NCI-H446 treated with DMSO at 0.1 percent for 48 hours (cell line): ENCODE measurements at places on chromosomes 3 and 15.

DNA sequence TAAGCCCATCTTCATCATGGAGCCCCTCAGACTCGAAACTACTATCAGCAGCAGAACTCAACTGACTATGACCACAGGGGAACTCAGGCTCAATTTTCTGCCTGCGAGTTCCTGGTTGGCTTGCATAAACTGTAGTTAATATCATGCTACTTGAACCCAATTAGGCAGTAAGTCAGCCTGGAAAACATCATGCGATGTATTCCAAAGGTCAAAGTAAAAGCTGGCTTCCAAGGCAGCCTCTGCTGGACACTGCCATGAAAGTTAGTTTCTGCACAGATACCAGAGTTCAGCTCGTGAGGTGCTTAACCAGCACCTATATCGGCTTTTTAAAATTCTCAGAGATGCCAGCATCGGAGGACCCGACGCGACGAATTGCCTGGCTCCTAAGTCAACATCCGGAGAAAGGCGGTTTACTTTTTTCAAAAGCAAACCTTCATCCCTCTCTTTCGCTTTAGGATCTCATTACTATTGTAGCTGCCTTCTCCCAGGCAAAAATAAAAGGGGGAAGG is 3.8 kb downstream of the ANP32A start:
- DNase-seq: no peak

GRCh38 chr3:146970236-146970635 is 365.1 kb upstream of the PLSCR5 start:
- no peak for DNase-seq

- no peak for DNase-seq
Observed at GRCh38 chr15:88878720-88879184, 16.6 kb downstream of the HAPLN3 start.

DNA sequence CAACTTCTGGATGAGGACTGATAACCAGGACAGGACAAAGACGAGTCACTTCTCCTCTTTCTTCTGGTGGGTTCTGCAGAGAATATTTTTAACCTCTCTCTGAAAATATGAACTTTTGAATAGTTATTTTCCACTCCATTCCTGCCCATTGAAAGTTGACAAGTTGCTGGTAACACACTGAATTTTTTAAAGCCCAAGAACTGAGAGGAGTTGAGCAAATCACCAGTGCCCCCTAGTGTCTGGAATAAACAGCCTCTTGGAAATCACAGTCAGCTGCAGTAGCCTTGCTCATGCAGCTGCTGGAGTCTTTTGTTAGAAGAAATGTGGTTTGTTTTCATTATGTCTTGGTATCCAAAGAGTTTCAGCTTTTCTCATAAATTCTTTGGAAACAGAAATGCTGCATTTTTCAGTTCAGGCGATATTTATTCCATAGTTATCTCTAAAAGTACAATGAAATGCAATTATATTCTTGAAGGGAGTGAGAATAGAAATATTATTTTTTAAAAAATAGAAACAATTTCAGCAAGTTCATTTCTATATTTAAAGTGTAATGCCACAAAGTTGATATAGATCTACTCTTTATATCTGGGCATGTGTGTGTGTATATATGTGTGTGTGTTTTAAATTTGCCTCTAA is 741.0 kb upstream of the CBLB start:
- DNase-seq: peak; percentile 25

GRCh38 chr3:159186581-159186980 is 384.7 kb downstream of the MFSD1 start:
- DNase-seq: no peak

- no peak for DNase-seq
Observed at GRCh38 chr3:59653405-59654122, 603.7 kb upstream of the CFAP20DC start.

DNA sequence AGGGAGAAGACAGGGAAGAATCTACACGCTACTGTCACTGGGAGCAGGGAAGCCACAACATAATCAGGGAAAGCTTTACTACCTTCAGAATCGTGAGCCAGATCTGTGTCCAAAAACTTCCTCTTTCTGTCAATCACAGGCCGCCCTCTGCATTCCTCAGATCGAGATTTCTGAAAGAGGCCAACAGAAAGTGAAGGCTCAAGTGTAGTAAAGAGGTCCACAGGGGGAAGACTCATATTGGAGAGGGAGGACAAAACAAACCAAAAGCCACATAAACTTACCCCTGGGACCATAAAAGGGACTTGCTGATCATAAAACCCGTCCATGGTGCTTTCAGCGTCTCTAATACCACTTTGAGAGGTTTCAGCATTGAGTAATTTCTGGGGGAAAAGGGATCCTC is 3.3 kb downstream of the ETV5 start:
- DNase-seq: no peak

- DNase-seq: no peak
Observed at GRCh38 chr3:35042210-35042991, 596.9 kb upstream of the ARPP21 start.
